ENCODE measurements at places on chromosomes 16 and 17. TPM values are rescaled to one million over a fixed set of nuclear protein-coding genes. Genes with fewer than 3 reads are reported as not detected.
A peak's percentile ranks its signal among the peaks of the same experiment; 100 is the strongest.

GCSH gene
- 31.0 TPM for total RNA-seq

- no peak for DNase-seq
Measured at GRCh38 chr17:66359351-66359750, 56.9 kb downstream of the PRKCA start.

GRCh38 chr17:19321481-19322128 lies 40.9 kb downstream of the B9D1 start:
- no peak for DNase-seq

DNA sequence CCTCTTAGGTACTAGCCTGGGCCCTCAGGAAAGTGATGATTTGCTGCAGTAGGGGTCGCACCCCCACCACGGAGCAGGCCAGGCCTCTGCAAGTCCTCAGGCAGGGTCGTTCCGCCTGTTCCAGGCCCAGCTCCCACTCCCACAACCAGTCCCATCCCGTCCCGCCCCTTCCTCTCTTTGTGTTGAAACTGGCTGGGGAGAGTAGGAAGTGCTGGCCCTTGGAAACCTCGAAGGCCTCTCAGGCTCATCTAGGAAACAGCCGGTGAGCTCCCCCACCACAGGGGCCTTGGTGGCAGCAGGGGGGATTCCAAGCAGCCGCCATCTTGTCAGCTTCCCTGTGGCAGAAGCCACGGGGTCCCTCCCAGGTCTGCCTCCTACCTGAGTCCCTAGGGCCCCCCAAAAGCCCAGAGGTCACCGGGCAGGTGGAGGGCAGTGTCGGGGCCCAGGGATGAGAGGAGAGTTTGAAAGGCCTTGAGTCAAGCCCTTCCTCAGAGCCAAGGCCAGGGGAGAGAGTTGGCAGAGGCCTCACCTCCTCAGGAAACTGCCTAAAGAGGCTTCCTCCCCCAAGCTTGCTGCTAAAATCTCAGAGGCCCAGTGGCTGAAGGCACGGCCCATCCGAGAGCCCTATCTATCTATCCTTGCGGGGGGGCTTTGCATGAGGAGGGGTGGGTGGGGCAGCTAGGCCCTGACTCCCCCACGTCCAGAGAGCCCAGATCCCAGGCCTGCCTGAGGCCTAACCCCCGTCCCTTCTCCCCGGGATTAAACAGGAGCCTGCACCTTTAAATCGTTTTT lies 22.2 kb downstream of the MMP15 start:
- peak; percentile 11 for DNase-seq

- DNase-seq: no peak
Measured at GRCh38 chr17:17080181-17080631, 37.9 kb downstream of the MPRIP start.

DNA sequence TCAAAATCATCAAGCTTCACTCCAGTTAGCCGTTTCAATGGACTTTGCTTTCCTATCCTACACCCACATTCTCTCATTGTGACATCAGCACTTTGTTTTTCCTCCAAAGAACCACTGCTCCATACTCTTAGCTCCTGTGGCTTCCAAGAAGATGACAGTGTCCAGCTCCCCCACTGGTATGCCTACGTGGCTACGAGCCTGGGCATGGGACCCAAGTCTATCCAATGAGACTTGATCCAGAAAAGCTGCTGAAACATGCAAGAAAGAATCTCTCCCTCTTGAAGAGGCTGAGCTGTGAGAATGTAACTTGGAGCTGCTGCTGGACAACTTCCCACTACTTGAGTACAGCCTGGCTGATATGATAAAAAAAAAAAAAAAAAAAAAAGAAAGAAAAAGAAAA lies 9.4 kb downstream of the TOX3 start:
- no peak for DNase-seq
